ENCODE measurements at places on chromosomes 1 and 21. TPM values are rescaled to one million over a fixed set of nuclear protein-coding genes. Genes with fewer than 3 reads are reported as not detected.
A peak's percentile ranks its signal among the peaks of the same experiment; 100 is the strongest.

GRCh38 chr1:175841738-175842187 lies 98.4 kb upstream of the TNR start:
- no peaks in the 10 kb centered on the region for H3K4me1 ChIP-seq
- no peak for DNase-seq
- no peaks in the 10 kb centered on the region for H3K36me3 ChIP-seq
- no peak overlapping the region for H3K27ac ChIP-seq

GRCh38 chr21:45347048-45347711 lies 57.8 kb upstream of the COL18A1 start:
- H3K36me3 ChIP-seq = no peaks in the 10 kb centered on the region
- peak overlapping the region; percentile 70 for H3K27ac ChIP-seq
- no peak for DNase-seq
- H3K4me3 ChIP-seq = peak overlapping the region; percentile 45

- no peaks in the 10 kb centered on the region for H3K27me3 ChIP-seq
- no peak for DNase-seq
- H3K36me3 ChIP-seq = no peaks in the 10 kb centered on the region
- H3K4me3 ChIP-seq = peak overlapping the region; percentile 38
- peak overlapping the region; percentile 84 for H3K27ac ChIP-seq
Measured at GRCh38 chr1:115067161-115067859, 22.0 kb downstream of the TSPAN2 start.

Gene MEX3A
- 1.3 TPM for total RNA-seq
